NCI-H2107 (cell line): ENCODE measurements at places on chromosomes 2 and 18.

GRCh38 chr2:64840426-64840881, 148.7 kb upstream of the SLC1A4 start:
- DNase-seq: no peak

GRCh38 chr2:120509213-120509815, 163.4 kb downstream of the INHBB start:
- no peak for DNase-seq

- no peak for DNase-seq
These were observed 3.1 kb downstream of the PAIP2B start for GRCh38 chr2:71223767-71224333.

- no peak for DNase-seq
These were observed 23.6 kb downstream of the ZEB2 start for GRCh38 chr2:144496092-144496976.

DNA sequence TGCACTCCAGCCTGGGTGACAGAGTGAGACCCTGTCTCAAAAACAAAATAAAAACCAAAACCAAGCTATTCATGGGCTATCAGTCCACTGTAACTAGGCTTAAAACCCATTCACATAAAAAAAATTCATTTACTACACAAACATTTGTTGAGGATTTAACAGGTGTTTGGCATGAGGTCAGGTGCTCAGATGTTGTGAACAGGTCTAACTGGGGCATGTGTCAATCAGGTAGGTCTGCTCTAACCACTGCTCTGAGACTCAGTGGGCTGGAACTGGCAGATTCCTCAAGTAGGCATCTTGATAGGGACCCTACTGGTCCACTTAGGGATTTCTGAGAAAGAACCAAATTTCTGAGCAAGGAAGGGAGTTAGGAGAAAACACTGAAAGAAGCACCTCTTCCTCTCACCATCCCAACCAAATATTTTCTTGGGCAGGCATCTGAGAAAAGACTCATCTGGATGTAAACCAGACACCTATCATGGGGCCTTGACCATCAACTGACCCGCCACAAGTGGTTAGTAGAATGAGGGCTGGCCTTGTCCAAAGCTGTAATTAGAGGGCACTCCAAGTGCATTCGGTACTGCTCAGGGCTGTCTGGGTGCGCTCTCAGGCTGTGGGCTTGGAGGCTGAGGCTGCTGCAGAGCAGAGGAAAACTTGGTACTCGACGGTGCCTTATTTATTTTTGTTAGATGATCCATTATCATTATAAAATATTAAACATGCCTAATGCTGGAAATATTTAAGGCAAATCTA, 33.9 kb downstream of the WIPF1 start:
- DNase-seq: no peak

DNA sequence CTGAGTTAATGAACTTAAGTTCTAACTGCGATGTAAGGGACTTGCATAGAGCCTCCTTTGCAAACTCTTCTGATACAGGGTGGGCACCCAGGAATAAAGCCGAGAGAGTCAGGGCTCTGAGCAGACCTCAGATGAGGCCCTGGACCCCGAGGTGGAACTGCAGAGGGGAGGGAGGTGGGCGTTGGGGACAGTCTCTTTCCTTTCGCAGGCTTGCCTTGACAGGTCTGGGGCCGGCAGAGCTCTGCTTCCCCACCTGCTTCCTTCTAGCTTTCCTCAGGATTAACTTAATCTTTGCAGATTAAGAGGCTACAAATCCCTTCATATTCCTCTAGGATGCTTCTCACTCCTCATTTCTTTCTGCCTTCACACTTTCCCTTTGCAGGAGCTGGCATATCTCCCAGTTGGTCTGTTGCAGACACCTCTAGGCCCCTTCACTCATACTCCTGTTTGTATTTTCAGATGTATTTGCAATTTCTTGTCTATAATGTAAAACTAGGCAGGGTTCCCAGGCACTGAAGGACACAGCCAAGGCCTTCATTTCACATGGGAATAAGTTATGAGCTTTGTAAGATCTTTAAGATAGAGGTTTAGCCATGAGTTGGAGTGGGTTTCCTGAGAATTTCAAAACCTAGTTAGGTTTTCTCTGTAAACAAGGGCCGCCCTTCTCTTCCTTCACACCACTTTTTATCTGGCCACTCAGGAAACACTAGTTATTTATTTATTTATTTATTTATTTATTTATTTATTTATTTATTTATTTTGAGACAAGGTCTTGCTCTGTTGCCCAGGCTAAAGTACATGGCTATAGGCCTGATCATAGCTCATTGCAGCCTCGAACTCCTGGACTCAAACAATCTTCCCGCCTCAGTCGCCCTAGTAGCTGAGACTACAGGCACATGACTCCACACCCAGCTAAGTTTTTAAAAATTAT, 70.9 kb downstream of the MTCL1 start:
- no peak for DNase-seq

DNA sequence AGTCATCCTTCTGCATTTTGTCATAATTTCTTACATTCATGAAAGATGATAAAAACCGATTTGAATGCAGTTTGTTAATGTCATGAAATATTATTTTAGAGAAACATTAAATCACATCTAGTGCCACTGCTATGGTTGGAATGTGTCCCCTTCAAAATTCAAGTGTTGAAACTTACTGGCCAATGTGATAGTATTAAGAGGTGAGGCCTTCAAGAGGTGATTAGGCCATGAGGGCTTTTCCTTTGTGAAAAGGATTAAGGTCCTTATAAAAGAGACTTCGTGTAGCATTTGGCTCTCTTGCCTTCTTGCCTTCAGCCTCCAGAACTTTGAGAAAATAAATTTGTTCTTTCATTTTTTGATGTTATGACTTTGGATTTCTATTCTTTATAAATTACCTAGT, 117.2 kb downstream of the RGPD3 start:
- no peak for DNase-seq
